Amniotic epithelial cell (primary cell): ENCODE measurements at places on chromosomes 5 and 9.

GRCh38 chr5:69300537-69301203, 31.9 kb downstream of the CCDC125 start:
- no peak for DNase-seq

- DNase-seq = peak; percentile 76
Measured at GRCh38 chr5:108681079-108681921, 66.4 kb upstream of the FER start.

- DNase-seq = no peak
Measured at GRCh38 chr5:174320051-174320450, 274.5 kb downstream of the NSG2 start.

DNA sequence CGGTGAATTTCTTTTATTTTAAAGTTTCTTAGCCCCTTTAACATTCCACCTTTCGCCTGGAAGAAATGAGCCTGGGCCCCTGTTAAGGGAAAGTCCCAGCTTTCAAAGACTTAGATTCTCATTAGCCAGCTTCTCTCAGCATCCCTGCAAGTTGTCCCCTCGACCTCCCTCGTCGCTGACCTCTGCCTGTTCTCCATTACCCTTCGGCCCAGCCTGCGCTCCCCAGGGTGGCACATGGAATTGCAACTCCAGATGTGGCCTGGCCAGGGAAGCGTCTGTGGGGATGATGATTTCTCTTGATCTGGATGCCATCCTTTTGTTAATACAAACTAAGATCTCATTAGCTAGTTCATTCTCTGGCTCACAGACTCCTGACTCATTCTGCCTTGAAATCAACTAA, 43.4 kb upstream of the FANCC start:
- no peak for DNase-seq

GRCh38 chr9:78982849-78983248, 588.9 kb upstream of the TLE4 start:
- DNase-seq = peak; percentile 67

GRCh38 chr9:27196383-27196782, 87.4 kb downstream of the TEK start:
- DNase-seq = no peak

GRCh38 chr5:52709167-52709925, 78.4 kb upstream of the ITGA1 start:
- DNase-seq = peak; percentile 83

DNA sequence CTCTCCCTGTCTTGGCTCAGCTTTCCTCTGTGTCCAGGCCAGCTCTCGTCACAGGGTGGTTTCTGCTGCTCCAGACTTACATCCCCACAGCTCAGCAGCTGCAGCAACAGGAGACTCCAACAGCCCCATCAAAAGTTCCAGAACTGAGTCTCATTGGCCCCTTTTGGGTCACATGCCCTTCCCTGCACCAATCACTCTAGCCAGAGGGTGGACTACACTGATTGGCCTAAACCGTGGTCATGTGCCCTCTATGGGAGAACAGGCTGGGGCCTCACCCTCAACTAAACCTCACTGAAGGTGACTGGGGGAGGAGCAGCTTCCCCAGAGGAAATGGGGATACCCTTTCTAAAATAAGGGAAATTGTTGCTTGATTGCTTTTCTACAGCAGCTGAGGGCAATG, 44.4 kb upstream of the CPLX2 start:
- no peak for DNase-seq

DNA sequence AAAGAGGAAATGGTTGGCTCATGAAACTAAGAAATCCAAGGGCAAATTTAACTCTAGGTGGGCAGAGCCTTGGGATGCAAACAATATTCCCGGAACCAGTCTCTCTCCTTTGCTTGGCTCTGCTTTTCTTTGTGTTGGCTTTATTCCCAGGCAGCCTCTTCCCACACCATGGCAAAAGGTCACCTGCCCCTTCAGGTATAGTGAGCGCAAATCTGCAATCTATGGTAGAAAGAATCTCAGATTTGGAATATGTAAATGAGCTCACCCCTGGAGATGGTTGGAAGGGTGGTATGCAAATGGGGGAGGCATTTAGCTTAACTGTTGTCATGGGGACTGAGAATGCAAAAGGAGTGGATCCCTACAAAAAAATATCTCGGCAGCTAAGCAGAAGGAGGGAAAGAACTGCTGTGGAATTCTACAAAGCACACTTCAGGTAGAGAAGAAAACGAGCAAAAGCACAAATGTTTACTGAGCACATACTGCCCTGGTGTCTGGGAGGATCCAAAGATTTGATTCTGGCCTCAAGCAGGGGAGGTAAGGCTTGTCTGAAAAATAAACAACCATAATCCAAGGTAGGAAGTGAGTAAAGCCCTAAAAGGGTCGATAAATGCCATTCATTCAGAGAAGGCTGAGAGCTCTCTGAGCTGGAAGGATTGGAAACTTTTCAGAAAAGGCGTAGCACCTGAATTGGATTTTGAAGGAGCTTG, 139.7 kb downstream of the TLE1 start:
- DNase-seq = no peak

DNA sequence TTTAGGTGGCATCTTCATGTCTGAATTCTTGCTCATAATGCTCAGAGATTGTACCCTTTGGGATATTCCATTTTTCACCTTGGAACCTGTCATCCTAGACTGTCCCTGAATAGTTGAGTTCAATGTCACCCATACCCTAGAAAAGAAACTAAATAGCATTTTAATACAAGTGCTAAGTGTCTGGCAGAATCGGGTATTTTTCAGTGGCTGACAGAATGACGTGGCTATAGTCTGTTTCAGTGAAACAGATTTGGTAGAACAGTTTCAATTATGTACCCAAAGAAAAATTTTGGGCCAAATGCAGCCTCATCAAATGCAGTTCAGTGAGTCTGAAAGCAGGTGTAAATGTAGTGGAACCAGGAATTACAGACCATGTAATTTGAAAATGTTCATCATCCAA, 1041.2 kb downstream of the DTWD2 start:
- DNase-seq = no peak

GRCh38 chr5:38438757-38439156, 117.7 kb downstream of the LIFR start:
- no peak for DNase-seq

DNA sequence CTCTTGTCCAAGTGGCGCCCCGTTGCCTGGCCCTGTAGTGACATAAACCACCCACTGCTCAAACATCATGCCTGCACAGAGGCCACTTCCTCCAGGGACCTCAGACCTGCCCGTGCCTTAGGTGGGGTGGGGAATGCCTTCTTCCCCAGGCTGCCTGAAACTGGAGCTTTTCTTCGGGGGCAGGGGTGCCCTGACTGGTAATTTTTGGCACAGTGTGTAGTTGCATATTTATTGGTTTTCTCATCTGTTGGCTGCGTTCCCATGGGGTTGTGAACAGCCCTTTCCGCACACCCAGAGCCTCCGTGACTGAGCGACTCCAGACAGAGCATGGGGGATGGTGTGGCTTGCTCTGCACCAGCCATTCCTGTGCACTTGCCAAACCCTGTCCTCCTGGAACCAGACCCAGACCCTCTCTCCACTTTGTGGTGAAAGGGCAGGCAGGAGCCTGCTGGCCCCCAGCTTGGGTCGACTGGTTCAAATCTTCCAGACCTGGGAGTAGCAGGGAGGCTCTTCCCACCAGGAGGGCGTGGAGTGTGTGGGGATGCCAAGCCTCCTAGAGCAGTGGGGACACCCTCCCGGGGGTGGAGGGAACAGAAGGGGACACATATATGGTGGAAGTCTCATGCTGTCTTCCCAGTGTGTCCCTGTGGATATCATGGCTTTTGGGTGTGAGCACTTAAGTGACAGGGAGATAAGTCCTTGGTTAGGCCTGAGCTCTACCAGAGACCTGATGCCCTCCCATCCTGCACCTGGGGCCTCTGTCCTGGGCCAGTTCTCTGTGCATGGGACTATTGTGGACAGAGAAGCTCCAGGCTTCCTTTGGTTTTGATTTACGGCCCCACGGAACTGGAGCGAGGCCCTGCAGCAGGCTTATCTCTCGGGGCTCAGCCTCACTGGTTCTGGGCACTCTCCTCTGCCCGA, 39.6 kb downstream of the WNK2 start:
- peak; percentile 3 for DNase-seq

DNA sequence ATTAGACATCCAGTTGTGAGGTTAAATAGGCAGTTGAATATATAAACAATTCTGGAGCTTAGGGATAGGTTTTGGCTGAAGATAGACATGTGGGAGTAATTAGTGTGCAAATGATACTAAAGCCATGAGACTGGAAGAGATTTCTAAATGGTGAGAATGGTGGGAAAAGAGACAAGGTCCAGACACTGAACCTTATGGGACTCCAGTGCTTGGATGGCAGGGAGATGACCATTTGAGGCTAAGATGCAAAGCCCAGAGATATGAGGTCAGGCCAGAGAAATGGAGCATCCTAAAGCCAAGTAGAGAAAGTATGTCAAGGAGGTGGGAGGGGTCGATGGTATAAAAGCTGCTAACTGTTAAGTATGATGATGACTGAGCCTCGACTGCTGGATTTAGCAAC, 115.6 kb downstream of the SEMA5A start:
- no peak for DNase-seq
